Midbrain (tissue), 1 donor: ENCODE measurements at places on chromosomes 11 and 22.

- DNase-seq, result no peak
Measured at GRCh38 chr11:27456140-27456794, 16.3 kb downstream of the LGR4 start.

GRCh38 chr11:123597859-123598258, 56.6 kb downstream of the SCN3B start:
- no peak for DNase-seq

- DNase-seq, result no peak
Measured at GRCh38 chr22:47133061-47133969, 370.9 kb downstream of the TBC1D22A start.

DNA sequence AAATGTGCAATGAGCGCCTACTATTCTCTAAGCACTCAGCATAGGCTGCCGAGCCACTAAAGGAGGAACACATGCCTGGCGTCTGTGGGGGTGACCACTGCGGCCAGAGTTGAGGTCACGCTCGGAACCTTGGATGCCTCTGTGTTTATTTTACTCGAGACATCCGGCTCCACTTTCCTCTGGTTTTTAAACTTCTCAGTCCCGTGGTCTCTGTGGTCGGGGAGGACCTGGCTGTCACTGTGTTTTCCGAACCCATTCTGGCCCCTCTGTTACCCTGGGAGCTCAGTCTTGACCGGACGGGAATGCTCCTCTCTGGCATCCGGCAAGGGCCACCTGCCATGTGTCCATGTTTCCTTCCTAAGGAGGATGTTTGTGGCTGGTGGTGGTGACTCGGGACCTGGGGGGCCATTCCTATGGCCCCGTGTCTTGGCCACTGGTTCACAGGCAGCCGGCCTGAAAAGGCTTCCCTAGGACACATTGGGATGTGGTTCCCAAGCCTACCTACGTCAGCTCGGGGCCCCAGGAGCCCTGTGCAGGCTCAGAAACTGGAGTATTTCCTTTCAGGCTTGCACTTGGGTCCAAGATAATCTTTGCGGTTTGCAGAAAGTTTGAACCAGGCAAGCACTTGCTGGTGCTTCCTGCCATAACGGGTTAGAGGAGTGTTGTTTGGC, 46.7 kb upstream of the PARVG start:
- DNase-seq, result peak; percentile 72

- DNase-seq, result no peak
Measured at GRCh38 chr11:19962801-19963175, 197.5 kb downstream of the DBX1 start.

- DNase-seq, result peak; percentile 8
Measured at GRCh38 chr11:121105063-121105480, 4.0 kb downstream of the TECTA start.

DNA sequence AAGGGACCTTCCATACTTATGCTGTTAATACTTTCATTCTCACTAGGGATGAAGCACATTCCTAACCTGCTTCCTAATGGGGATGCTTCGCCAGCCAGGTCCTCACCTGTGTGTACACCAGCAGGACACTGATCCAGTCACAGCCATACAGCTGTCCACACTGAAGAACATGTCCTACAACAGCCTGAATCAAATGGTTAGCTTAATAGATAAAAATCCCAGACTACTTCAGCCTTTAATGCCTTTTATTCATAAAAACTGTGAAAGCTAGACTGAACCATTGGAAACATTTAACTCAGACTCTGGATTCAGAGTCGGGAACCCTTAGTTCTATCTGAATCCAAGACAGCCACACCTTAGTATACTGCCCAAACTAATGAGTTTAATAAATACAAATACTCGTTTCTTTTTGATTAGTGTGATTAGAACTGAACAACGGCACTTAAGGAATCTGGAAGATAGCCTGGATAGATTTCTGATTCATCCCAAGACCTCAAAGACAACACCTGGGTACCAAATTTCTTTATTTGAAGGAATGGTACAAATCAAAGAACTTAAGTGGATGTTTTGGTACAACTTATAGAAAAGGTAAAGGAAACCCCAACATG, 3.3 kb downstream of the FTH1 start:
- DNase-seq, result no peak

DNA sequence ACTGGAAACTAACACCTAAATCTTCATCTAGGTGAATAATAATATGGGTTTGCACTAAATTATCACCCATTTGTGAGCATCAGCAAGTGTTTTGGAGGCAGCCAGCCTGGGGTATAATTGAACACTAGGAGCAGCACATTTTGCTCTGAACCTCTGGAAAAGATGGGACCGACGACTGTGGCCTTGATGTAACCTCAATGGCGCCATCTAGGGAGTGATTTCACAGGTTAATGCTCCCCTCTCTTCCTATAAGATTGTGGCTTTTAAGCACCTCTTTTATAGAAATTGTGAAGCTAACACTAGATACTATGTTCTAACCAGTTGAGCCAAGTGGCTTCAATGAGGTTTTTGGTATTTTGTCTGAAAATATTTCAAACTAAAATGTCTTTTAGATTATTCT, 203.7 kb downstream of the NELL1 start:
- peak; percentile 27 for DNase-seq

DNA sequence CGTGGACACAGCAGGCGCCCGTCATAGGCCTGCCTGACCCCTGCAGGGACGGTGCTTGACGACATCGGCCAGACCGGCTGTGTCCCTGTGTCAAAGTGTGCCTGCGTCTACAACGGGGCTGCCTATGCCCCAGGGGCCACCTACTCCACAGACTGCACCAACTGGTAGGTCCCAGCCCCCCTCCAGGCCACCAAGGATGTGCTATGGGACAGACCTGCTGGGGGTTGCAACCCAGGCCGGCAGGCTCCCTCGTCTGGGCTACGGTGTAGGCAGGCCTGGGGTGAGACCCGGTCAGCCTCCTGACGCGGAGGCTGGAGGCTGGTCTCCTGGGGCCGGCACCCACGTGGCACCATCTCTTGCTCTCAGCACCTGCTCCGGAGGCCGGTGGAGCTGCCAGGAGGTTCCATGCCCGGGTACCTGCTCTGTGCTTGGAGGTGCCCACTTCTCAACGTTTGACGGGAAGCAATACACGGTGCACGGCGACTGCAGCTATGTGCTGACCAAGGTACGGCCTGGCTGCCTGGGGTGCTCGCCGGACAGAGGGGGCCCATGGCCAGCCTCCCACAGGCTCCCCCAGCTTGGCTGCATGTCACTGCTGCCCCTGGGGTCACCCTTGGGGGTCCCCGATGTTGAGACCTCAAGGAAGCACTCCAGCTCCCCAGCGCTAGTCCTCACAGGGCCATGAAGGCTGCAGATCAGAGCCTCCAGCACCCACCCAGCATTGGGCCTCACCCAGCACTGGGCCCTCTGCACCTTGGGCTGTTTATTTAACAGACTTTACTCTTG, 7.7 kb downstream of the MUC5AC start:
- no peak for DNase-seq

DNA sequence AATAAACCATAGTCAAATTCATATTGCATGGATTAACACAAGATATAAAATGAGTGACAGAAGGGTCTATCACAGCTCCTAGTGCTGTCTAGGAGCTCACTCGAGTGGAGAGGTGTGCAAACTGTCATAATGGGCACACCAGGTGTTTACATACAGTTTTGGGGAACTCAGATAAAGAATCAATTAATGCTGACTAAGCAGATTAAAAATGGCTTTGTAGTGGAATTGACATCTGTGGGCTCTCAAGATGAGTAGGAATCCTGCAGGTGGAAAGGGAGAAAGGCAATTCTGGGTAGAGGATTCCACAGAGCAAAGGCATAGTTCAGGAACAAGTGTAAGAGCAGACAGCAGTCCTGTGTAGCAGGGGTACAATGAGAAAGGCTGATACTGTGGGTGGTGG, 496.2 kb upstream of the CCDC90B start:
- no peak for DNase-seq

DNA sequence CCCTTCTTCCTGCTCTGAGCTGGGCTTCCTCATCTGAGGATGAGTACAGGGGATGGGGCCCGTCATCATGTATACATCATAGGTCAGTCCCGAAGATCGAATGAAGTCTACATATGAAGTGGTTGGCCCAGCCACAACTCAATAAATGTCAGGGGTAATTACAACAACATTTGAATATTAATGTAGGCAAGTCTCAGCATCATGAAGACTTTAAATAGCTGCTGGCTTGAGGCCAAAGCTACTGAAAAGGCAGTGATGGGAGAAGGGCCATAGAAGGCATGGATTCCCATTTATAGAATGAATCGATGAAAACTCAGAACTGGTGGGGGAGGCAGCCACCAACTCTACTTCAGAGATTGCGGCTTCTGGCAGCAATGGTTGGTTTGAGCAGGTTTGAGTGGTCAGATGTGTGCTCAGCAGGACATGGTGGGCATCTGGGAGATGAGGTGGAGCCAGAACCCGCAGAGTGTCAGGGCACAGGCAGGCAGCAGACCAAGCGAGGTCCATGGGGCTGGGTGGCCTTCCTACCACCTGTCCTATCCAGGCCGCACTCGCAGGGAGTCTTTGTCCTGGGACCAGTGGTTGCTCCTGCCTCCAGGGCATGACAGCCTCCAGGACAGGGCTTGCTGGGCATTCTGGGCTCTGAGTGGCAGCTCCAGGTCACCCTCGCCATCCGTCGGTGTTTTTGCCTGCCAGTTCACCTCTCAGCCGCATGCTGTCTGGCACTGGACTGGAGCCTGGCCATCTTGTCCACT, 919.1 kb downstream of the TBC1D22A start:
- no peak for DNase-seq

DNA sequence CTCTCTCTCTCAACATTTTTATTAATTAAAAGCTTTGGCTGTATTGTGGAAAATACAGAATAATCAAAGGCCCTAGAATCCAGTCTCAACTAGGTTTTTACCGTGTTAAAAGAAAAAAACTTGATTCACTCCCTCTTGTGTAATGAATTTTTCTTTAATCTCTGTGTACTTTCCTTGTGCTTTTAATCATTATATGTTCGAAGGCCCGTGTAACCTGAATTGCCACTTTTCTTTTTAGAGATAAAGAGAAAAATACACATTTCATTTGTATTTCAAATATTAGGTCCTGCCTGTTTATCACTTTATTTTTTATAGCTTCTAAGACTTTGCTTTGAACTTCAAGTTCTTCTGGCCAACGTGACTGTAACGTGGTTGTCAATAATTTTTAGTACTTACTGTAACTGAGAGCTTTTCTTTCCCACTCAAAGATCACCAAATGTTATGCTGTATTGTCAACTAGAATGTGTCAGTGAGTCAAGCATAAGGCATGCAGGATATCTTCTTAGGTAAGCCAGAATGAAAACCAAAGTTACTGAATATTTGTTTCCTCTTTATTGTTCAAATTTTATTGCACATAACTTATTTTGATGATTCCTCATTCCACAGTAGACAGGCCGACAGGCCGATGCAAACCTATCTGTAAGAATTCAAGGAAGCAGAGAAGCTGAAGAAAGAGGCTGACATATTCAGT, 23.3 kb upstream of the FAR1 start:
- no peak for DNase-seq

- DNase-seq, result no peak
Measured at GRCh38 chr11:28117712-28118111, 9.5 kb downstream of the METTL15 start.

GRCh38 chr11:73198677-73199076, 19.4 kb upstream of the P2RY2 start:
- no peak for DNase-seq

- no peak for DNase-seq
Measured at GRCh38 chr22:31244943-31245451, 32.9 kb downstream of the LIMK2 start.
